ENCODE measurements at places on chromosomes 2 and 18.

DNA sequence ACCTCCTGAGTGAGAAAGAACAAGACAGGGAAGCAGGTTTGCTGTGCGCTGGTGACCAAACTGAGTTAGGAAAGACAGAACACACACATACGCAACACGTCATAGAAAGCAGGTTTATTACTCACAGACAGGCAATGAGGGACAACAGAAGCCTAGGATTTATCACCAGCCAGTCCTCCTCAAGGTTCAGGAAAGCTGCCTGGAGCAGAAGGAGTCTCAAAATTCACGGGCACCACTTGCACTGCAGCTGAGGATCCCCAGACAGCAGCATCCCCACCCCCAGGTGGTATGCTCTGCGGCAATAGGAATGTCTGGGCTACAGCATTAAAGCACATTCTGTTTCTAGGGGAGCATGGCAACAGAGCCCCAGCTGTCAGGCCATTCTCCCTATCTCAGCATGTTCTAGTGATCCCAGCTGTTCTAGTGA is 284.4 kb upstream of the RGPD4 start:
- H3K27ac ChIP-seq = no peak overlapping the region
- no peak for DNase-seq
- no peaks in the 10 kb centered on the region for H3K36me3 ChIP-seq
- no peaks in the 10 kb centered on the region for H3K27me3 ChIP-seq
- H3K4me1 ChIP-seq = no peaks in the 10 kb centered on the region
- H3K4me3 ChIP-seq = no peak overlapping the region

GRCh38 chr2:208783184-208783583 is 376.6 kb downstream of the PTH2R start:
- H3K4me3 ChIP-seq = no peak overlapping the region
- H3K4me1 ChIP-seq = no peaks in the 10 kb centered on the region
- no peaks in the 10 kb centered on the region for H3K27me3 ChIP-seq
- no peak for DNase-seq

DNA sequence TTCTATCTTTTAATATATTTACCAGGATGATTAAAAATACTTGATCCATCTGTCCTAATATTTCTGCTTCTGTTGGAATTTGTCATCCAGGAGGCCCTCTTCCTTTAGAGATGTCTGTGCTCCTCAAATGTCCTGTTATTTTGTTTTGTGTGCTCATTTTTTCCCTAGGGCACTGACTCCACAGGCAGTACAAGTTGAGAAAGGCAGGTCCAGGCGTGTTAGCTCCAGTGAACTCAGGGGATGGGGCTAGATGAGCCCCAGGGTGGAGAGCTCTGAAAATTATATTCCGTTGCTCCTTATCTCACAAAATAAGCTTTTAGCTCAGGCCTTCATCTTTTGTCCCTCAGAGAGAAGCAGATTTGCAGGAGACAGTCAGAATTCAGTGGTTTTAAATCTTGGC is 105.7 kb downstream of the SLC4A3 start:
- no peak overlapping the region for H3K27ac ChIP-seq
- peaks cover 3% of the 10 kb centered on the region for H3K4me1 ChIP-seq
- no peak for DNase-seq

GRCh38 chr18:70028734-70029133 is 81.1 kb upstream of the CD226 start:
- no peaks in the 10 kb centered on the region for H3K36me3 ChIP-seq
- no peak overlapping the region for H3K27ac ChIP-seq
- DNase-seq = no peak

GRCh38 chr2:22737144-22737543 is 647.8 kb upstream of the KLHL29 start:
- no peak overlapping the region for H3K4me3 ChIP-seq
- H3K27me3 ChIP-seq = no peaks in the 10 kb centered on the region
- peaks cover 28% of the 10 kb centered on the region for H3K4me1 ChIP-seq
- no peak for DNase-seq
- H3K27ac ChIP-seq = no peak overlapping the region

- no peaks in the 10 kb centered on the region for H3K27me3 ChIP-seq
- H3K27ac ChIP-seq = no peak overlapping the region
- H3K4me1 ChIP-seq = no peaks in the 10 kb centered on the region
Observed at GRCh38 chr2:53939656-53940055, 31.1 kb downstream of the PSME4 start.

DNA sequence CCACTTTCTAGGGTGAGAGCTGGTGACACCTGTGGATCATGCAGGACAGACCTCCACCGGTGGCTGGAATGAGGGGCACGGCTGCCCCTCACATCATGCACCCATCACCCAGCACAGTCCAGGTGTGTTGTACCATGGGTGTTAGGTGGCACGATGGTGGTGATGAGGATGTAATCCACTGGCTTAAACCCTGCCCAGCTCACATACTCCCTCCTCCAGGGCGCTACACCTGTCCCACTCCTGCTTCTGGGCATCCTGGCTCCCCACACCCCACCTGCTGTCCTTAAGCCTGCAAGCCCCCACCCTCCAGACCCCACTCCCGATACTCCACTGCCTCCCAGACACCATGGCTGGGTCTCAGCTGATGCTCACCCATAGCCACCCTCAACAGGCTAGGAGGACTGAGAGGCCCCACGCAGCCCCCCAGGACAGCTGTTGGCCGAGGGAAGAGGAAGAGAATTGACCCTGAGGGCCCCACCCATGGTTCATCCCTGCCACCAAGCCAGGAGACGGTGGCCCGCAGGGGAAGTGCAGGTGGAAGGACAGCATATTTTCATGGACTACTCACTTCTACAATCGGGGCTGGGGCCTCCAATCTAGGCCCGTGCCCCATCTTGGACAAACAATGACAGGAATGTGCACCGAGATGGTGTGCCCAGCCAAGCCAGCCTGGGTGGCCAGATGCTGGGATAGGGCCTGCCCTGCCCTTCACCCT is 34.3 kb downstream of the MAL start:
- no peak overlapping the region for H3K4me3 ChIP-seq
- H3K36me3 ChIP-seq = no peaks in the 10 kb centered on the region
- no peaks in the 10 kb centered on the region for H3K4me1 ChIP-seq
- peak overlapping the region; percentile 91 for H3K27ac ChIP-seq
- no peaks in the 10 kb centered on the region for H3K27me3 ChIP-seq

DNA sequence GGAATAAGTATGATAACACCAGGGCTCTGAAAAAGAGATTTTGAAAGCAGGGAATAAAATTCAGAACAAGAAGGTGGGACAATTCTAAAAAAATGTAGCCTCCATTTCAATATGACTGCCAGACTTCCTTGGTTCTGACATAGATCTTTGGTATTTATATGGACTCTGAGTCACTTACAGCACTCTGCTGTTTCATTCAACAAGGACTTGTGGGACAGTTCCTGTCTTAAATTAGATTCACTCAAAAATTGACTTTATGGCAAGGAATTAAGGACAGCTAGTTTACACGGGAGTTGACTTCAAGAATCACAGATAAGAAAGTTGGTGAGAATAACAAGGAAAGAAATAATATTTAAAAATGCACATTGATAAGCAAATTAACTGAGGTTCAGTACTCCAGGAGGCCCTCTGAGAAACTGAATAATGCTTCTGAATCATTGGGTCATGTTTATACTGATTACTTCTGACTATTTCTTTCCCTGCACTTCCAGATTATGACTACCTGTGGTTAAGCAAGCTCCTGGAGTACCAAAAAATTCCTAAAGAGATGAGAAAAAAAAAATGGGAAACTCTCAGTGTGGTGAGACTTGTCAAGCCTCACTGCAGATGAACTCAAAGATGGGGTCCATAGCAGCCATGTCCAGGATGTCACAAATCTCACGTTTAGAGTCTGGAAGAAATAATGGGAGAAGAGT is 828.3 kb upstream of the PIK3C3 start:
- no peak overlapping the region for H3K27ac ChIP-seq
- no peaks in the 10 kb centered on the region for H3K36me3 ChIP-seq
- H3K4me1 ChIP-seq = no peaks in the 10 kb centered on the region
- H3K27me3 ChIP-seq = no peaks in the 10 kb centered on the region
- DNase-seq = no peak
- H3K4me3 ChIP-seq = no peak overlapping the region

DNA sequence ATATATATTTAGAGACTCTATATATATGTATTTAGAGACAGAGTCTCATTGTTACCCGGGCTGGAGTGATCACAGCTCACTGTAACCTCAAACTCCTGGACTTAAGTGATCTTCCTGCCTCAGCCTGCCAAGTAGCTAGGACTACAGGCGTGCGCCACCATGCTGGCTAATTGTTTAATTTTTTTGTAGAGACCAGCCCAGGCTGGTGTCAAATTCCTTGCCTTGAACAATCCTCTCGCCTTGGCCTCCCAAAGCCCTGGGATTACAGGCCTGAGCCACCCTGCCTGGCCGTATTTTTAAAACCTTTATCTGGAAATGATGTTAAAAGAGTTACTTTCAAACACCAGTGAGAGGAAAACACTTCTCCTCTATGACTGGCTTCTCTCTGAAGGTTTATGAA is 30.9 kb upstream of the PGAP1 start:
- H3K27me3 ChIP-seq = no peaks in the 10 kb centered on the region
- H3K36me3 ChIP-seq = no peaks in the 10 kb centered on the region
- no peak overlapping the region for H3K4me3 ChIP-seq
- no peak for DNase-seq

- H3K27ac ChIP-seq = no peak overlapping the region
- H3K4me3 ChIP-seq = no peak overlapping the region
- DNase-seq = no peak
- peaks cover 11% of the 10 kb centered on the region for H3K4me1 ChIP-seq
Observed at GRCh38 chr2:73968357-73968937, 16.3 kb upstream of the TET3 start.

- H3K4me1 ChIP-seq = no peaks in the 10 kb centered on the region
- DNase-seq = no peak
- no peak overlapping the region for H3K4me3 ChIP-seq
- no peaks in the 10 kb centered on the region for H3K36me3 ChIP-seq
Observed at GRCh38 chr2:74047152-74047551, 62.4 kb downstream of the TET3 start.

GRCh38 chr2:239275847-239276831 is 124.7 kb downstream of the HDAC4 start:
- H3K27ac ChIP-seq = peak overlapping the region; percentile 82
- no peaks in the 10 kb centered on the region for H3K27me3 ChIP-seq
- H3K36me3 ChIP-seq = no peaks in the 10 kb centered on the region
- no peak overlapping the region for H3K4me3 ChIP-seq
- peak; percentile 52 for DNase-seq
- H3K4me1 ChIP-seq = no peaks in the 10 kb centered on the region

DNA sequence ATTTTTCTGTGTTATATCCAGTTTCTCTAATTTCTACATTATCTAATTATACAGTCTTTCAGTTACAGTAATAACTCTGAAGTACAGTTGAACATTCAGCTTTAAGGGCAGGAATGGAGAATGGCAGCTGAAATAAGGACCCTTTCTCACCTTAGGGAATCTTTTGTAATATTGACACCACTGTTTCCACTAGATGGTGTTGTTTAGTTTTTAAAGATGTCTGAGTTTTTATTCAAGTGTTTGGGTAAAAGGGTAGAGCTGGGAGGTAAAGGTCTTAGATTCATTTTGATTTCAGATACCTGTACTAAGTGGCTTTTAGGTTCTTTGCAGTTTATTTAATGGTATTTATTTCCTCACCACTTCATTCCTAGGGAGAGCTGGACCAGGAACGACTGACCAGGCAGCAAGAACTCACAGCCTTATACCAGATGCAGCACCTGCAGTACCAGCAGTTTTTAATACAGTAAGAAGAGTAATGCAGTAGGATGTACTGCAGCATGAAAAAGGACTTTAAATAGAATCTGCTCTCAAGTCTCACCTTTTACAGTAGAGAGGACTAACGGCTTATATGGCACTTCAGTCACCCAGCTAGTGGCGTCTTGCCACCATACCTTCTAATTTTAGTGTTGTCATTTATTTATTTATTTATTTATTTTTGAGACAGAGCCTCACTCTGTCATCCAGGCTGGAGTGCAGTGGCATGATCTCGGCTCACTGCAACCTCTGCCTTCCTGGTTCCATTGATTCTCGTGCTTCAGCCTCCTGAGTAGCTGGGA is 33.2 kb upstream of the KCNJ13 start:
- H3K36me3 ChIP-seq = peaks cover 5% of the 10 kb centered on the region
- no peak for DNase-seq
- no peaks in the 10 kb centered on the region for H3K27me3 ChIP-seq
- no peaks in the 10 kb centered on the region for H3K4me1 ChIP-seq
- no peak overlapping the region for H3K27ac ChIP-seq
- no peak overlapping the region for H3K4me3 ChIP-seq

DNA sequence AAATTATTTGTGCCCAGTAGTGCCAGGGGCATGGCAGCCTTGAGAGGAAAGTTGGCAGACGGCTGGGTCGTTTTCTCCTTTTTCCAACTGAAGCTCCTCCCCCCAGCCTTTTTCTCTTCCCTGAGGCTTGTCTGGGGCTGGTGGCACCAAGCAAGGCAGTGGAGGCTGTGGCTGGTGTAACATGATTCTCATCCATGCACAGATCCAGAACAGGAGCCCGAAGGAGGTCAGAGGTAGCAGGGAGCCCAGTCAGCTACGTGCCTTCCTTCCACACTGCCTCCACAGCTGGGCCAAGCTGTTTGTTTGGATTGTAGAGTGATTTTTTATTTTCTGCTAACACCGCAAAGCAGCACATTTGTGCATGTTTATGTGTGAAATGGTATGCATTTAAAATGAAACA is 170.3 kb upstream of the MGAT5 start:
- no peaks in the 10 kb centered on the region for H3K36me3 ChIP-seq
- no peaks in the 10 kb centered on the region for H3K4me1 ChIP-seq
- no peaks in the 10 kb centered on the region for H3K27me3 ChIP-seq
- no peak for DNase-seq
- H3K4me3 ChIP-seq = no peak overlapping the region

- H3K4me3 ChIP-seq = no peak overlapping the region
- H3K4me1 ChIP-seq = no peaks in the 10 kb centered on the region
- no peaks in the 10 kb centered on the region for H3K36me3 ChIP-seq
- DNase-seq = no peak
Observed at GRCh38 chr2:101630224-101630949, 67.1 kb upstream of the MAP4K4 start.

DNA sequence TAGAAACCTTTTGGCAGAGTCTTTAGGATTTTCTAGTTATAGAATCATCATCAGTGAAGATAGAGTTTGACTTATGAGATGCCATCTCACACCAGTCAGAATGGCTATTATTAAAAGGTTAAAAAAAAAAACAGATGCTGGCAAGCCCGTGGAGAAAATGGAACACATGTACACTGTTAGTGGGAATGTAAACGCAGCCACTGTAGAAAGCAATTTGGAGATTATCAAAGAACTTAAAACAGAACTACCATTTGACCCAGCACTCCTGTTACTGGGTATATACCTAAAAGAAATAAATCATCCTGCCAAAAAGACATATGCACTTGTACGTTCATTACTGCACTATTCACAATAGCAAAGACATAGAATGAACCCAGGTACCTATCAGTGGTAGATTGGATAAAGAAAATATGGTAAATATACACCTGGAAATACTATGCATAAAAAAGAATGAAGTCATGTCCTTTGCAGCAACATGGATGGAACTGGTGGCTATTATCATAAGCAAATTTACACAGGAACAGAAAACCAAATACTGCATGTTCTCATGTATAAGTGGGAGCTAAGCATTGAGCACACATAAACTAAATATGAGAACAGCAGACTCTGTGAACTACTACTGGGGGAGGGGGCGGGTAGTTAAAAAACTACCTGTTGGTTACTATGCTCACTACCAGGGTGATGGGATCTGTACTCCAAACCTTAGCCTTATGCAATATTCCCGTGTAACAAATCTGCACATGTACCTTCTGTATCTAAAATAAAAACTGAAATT is 279.0 kb downstream of the KIAA1328 start:
- H3K27ac ChIP-seq = no peak overlapping the region
- no peaks in the 10 kb centered on the region for H3K36me3 ChIP-seq
- DNase-seq = no peak
- no peaks in the 10 kb centered on the region for H3K4me1 ChIP-seq

All from tibial nerve (tissue), 4 donors.